PC-3 (cell line): ENCODE measurements at places on chromosomes 16 and 17.

DNA sequence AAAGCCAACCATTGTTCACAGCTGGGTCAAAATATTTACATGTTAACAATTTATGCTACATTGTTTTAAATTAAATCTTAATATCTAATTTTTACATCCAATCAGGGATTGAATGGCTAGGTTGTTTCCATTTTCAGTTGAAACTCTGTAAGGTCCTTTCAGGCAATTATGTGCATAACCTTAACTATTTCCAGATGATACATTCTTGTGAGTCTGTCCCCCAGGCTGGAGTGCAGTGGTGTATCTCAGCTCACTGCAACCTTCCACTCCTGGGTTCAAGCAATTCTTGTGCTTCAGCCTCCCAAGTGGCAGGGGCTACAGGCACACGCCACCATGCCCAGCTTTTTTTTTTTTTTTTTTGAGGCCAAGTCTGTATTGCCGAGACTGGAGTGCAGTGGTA, 10.4 kb downstream of the CDC42EP4 start:
- DNase-seq = no peak

DNA sequence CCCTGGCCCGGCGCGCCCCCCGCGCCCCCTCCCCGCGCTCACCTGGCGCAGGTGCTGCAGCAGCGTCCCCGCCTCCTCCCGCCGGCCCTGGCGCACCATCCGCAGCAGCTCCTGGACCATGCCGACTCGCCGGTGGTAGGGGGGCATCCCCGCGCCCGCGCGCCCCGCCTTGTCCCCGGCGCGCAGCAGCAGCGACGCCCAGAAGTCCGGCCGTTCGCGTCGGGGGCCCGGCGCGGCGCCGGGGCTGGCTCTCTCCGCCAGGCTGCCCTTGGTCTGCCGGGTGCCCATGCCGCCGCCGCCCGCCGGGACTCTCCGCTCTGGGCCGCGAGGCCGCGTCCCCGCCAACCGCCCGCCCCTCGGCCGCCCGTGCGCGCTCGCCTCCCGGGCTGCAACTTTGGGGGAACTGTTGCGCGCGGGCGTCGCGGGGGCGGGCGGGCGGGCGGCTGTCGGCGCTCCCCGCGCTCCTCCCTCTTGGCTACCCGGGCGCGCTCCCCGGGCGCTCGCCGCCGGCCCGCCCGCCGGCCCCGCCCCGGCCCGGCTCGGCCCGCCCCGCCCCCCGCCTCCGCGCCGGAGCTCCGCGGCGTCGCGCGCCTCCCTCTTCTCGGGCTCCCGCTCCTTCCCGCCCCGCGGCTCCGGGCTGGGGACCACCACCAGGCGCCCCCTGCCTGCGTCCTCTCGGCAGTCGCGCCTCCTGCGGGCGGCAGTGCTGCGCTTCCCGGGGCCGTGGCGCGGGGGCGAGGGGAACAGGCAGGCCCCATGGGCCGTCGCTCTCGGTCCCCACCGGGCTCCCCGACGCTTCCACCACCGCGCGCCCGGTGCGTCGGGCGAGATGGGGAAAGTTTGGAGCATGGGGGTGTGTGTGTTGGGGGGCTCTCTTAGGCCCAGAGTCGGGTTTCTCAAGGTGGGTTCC, at the start of gene LRRC75A:
Gene LRRC75A, minus strand, starts transcription at position 491 of the 910 bp plus-strand sequence. Its CDS starts 203 bp downstream, at position 288.
- peak; percentile 45 for DNase-seq

- DNase-seq = no peak
These were observed 20.2 kb downstream of the SPNS2 start for GRCh38 chr17:4518901-4519300.

- peak; percentile 61 for DNase-seq
These were observed 49.2 kb upstream of the CBFA2T3 start for GRCh38 chr16:89026121-89026612.
